EH (cell line): ENCODE measurements at places on chromosomes 2 and 18.

DNA sequence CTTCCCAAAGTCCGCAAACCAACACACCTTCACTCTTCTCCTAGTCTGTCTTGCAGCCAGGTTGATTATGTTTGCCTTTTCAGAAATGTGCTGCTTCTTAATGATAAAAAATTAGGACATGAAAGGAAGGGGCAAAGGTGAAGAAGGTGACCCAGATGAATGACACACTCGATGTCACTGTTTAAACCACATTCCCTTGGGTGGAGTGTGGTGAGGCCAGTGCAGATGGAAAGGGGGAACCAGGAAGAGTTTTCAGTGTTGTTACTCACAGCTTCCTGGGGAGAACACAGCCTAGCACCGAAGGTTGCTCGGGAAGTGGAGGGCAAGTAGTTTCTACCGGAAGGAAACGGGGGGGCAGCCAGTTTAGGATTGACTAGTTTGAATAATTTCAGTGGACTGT, 57.2 kb upstream of the BOD1L2 start:
- DNase-seq: no peak

DNA sequence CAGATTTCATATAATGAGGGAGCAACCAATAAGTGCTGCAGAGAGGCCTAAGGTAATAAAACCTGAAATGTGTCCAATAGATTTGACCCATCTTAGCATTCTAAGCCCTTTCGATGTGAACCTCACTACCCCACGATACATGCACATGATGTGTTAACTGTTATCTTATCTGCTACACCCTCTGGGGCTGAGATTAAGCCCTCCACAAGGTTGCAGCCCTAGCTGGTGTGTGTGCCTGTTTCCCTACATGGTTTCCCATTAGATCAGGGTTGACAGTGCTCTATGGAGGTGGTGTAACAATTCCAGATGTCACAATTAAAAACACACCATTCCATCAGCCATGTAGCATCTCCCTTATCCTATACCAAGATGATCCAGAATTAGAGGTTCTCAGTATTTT, 68.9 kb upstream of the THSD7B start:
- DNase-seq: no peak

DNA sequence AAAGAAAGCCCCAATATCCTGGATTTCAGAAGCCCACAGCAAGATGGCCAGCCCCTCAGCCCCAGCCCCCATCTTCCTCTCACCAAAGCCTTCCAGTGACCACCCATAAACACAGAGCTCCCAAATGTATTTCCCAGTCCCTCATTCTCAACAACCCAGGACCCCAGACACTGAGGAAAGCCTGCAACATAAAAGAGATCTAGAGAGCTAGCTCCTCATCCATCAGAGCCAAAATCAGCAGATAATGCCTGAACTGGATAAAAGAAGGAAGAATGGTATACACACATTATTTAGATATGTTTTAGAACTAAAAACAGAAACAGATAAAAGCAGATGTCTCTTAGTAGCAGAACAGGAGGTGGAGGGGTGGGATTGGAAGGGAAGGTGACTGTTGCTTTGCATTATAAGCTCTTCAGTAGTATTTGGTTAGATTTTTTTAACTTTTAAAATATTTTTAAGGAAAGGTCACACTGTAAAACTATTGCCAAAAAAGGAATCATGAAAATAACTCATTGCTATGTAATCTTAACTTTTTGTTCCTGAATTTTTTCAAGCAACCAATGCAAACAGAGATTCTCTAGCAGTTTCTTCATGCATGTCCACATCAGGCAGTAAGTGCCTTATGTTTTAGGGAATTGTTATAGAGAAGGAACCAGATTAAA, 144.2 kb upstream of the PKDCC start:
- no peak for DNase-seq

GRCh38 chr2:100546469-100546868, 16.3 kb upstream of the PDCL3 start:
- no peak for DNase-seq

DNA sequence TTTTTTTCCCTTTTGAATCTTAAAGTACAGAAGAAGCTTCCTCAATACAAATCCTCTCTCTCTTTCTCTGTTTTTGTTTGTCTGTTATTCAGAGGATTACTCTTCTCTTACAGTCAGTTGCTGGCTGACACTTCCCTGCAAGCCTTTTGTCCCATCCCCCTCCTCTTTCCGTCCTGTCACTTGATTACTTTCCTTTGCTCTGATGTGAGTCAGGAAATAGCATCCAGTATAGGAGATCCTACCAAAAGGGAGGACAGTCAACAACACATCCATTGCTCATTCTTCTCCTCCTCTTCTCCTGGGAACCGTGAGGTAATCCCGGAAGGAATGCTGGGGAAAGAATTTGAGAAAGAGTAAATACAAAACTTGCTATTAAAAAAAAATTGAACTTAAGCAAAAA, 79.3 kb upstream of the SCN7A start:
- peak; percentile 77 for DNase-seq

DNA sequence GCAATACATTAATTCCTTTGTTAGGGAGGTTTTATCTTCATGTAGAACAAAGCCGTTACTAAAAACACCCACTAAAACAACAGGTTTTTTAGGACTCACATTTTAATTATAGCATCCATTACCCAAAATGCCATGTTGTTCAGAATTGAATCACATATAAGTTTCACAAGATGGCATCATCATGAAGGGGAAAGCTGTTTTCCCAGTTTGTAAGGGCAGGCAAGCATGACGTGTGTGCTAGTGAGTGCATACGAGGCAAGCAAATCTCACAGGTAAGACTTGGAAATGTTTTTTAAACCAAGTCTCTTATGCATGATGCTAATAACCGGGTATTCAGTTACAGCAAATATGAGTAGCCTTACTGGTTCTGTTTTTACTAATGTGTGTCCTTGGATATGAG, 111.8 kb upstream of the NFATC1 start:
- no peak for DNase-seq

GRCh38 chr2:74581463-74581862, 26.9 kb downstream of the DOK1 start:
- DNase-seq: no peak

- DNase-seq: no peak
Measured at GRCh38 chr18:24631243-24632025, 171.0 kb downstream of the HRH4 start.

GRCh38 chr18:36903215-36903928, 74.4 kb downstream of the KIAA1328 start:
- no peak for DNase-seq

DNA sequence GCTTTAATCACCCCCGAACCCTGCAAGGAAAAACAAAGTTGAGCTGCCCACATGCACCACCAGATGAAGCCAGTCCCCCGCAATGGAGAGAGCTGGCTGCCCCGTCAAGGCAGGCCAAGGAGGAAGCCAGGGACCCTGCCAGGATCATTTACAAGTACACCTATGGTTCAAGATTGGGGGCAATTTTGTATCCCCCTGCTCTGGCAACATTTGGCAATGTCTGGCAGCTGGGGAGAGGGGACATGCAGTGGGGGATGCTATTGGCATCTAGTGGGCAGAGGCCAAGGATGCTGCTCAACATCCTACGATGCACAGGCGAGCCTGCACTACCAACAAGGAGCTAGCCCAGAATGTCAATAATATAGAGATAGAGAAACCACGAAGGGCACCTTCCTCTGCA, 1.9 kb downstream of the ACTR1B start:
- DNase-seq: no peak

DNA sequence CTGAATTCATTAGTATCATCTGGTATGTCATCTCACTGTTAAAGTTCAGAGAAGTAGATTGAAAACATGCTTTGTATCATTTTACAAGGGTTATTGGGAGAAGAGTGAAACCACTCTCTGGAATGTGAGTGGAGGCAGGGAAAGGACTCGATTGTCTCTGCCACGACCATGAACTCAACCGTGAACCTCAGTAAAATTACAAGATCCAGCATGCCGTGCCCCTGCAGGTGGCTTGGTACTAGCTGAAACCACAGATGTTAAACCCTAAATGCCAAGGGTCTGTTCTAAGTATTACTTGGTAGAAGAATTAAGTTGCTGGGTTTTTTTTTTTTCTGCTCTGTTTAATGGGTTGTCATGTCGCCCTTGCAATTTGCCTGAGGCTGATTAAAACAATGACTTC, 197.2 kb downstream of the MYO3B start:
- peak; percentile 7 for DNase-seq

DNA sequence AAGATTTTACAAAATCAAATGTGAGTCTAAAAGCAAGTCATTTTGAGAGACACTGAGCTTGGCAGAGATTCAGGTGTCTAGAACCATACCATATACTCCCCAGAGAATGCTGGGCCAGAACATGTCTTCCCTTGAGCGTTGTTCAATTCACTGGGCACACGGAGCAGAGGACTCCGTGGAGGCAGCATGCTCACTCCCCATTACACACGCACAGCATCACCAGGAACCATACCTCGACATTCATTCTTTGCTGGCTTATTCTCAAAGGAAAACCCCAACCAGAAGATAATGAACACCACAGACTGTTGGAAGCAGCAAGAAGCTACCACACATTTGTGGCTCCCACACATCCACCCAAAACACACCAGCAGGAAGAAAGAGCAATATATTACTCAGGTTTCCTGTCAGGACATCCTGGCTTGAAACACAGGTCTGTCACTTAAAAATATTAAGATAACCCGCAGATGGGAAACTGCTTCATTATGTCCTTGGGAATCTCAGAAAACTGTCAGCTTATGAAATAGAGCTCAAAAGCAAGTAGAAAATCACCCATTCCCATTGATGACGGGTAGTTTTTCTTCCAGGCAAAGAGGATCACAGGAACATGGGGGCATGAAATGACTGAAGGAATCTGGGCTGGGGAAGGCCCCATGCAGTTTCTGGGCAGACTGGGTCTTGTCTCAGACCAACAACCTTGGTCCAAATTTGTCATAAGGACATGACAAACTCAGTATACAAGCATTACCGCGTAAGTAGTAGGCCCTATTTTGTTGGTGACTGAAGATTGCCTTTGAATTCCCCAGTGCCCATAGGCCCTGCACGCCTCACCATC, 46.4 kb downstream of the PCBP1 start:
- no peak for DNase-seq

DNA sequence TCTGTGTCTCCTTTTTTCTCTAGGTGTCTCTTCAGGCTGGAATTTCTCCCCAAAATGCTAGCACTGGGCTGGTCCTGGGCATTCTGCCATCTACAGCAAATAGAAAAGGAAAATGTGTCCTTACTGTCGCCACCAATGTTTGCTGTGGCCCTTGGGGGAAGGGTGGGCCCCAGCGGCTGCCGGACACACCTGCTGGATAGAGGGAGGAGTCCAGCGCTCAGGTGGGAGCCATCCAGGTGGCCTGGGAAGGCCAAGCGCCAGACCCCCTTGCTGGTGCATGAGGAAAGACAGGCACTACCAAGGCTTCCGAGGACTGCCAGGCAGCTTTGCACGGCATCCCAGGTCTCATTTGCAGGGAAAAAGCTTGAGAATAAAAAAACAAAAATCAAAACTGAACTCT, 147.7 kb upstream of the GATA6 start:
- DNase-seq: no peak

DNA sequence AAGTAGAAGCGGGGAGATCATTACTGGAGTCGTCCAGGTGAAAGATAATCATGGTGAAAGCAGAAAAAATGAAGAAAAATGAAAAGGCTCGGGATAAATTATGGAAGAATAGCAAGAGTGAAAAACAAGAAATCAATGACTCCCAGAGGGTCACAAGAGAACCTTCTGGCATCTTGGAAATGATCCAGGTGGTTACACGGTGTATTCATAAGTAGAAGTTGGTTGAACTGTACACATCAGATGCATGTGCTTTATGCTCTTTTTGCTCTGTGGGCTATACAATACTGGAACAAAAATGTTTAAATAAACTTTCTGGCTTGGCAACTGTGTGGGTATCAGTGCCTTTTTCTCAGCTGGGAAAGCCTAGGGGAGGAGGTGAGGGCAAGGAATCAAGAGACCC, 348.9 kb downstream of the RND3 start:
- DNase-seq: no peak

- DNase-seq: no peak
Measured at GRCh38 chr2:55247025-55247424, 14.5 kb downstream of the RPS27A start.

DNA sequence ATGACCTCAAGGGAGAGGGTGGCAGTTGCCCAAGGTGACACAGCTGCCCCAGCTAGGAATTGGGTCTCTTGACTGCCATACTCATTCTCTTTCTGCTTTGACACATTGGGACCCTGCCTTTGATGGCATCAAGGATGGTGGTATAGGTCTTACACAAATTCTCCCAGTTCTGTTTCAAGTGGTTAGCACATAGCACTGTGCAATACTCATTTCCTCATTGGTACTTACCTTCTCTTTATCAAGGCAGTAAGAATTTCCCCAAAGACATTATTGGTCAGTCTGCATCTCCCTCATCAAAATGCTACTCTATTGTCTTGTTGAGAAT, 35.9 kb upstream of the CCDC93 start:
- no peak for DNase-seq

GRCh38 chr2:20608666-20609348, 42.1 kb downstream of the HS1BP3 start:
- no peak for DNase-seq

DNA sequence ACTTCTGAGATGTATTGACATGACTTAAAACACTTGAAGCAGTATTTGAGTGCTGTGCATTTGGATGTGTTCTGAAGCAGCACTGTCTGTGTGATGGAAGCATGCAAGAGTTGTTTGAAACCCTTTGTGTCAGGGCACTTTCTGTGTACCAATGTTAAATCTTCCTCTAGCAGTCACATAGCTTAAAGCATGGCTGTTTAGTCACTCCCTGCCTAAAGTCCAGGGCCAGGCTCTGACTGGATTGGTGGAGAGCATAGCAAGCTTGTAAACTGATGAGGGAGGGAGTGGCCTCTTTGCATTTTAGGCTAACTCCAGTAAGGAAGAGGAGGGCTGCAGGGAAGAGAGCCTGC, 73.5 kb downstream of the MYO1B start:
- peak; percentile 88 for DNase-seq

DNA sequence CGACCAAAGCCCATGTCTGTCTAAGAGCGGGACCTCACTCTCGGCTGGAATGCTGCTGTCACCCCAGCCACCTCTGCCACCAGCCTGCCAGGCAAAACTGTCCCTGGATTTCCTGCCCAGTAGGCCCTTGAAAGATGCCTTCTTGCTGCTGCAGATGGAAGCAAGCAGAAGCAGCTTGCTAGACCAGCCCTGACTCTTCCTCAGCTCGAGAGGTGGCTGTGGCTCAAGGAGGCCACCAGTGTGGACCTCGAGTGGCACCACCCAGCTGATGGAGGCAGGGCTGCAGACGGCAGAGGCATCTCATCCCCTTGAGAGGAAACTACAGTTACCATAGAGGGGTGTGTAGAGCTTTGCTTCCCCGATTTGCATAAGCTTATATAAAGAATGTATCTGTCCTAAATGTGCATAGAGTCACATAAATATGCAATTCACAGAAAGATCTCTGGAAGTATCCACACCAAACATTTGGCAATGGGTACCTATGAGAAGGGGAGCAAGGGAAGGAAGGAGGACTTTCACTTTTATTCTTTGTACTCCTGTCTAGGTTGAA, 20.6 kb downstream of the ADCY3 start:
- no peak for DNase-seq

DNA sequence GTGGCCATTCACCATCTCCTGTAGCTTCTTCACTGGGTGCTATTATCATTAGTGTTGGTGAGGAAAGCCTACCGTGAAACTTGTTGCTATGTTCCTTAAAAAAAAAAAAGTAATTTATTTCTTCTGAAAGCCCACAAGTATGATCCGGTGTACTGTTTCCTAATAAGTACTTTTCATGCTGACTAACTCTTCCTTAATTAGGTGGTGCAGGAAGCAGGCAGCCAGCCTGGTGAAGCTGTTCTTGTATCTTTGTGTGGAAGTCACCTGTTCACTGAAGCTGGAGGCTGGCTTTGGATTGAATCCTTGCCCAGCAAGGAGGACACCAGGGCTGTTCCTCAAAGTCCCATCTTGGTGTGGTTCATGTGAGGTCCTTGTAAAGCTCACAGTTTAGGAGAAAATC, 321.7 kb upstream of the THSD7B start:
- DNase-seq: no peak

GRCh38 chr2:133438026-133438425, 130.2 kb downstream of the NCKAP5 start:
- no peak for DNase-seq
